ENCODE measurements at places on chromosomes 12 and 14.
A peak's percentile ranks its signal among the peaks of the same experiment; 100 is the strongest.

DNA sequence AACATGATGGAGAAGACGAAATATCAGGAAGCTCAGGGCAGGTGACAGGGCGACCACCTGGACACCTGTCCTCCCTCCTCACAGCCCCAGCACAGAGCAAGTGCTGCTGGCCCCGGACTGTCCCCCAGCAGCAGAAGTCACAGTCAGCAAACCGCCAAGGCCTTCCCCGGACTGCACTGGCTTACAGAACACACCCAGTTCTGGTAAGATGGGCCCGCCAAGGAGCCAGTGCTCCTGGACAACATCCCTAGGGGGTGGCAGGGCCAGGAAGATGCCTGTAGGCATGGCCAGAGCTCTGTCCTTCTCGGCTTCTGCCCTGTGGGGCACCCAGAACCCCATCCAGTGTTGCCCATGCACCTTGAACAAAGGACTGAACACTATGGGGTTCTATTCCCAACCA lies 77.9 kb downstream of the BCL11B start:
- no peak for ATAC-seq

DNA sequence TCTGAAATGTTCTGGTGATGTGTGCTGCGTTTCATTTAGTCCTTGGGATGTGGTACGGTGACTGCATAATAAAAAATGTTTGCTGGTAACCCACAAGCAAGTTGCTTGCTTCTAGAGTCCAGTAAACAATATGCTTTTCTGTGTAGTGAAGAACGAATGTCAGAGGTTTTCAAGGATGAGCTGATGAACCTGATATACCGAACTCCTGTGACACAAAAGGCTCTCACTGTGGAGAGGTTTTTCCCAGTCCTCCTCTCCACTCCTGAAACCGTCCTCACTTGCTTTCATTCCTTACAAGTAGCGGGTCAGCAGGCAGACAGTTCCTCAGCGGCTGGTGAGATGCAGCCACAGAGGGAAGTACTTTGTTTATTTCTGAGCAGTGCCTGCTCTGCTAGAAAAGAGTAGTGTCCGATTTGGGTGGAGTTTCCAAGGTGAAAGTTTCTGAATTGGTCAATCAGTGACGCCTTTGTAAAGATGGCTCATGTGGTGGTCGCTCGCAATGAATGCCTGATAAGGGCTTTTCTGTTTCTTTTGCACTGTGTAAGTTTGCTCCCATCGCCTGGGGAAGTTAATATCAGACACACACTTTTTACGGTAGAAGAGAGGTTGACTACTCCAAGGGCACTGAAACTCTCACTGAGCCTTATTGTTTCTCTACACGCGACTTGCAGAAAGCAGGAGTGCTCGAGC lies 3.0 kb downstream of the ETV6 start:
- no peak for ATAC-seq

- no peak for ATAC-seq
Measured at GRCh38 chr12:26698186-26698585, 134.8 kb downstream of the ITPR2 start.

- ATAC-seq, result no peak
Measured at GRCh38 chr12:99911081-99911480, 73.7 kb downstream of the ANKS1B start.

GRCh38 chr14:78308079-78308478 lies 137.9 kb downstream of the NRXN3 start:
- no peak for ATAC-seq

- ATAC-seq, result no peak
Measured at GRCh38 chr12:109872-110271, 43.3 kb downstream of the IQSEC3 start.

DNA sequence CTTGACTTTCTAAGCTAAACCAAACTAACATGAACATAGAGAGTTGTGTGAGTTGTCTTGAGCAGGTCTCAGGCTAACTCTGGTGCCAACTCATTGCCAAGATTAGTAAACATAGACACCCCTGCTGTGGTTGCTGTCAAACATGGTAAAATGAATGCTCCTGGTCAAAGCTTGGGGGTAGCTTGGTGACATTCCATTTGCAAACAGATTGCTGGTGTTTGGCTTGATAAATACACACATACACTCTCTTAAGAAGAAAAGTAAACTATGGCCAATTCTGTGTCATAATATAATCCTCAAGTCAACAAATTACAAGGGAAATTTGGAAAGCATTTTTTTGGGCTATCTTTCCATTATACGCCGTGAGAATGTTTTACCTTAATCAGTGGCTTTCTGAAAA lies 386.4 kb upstream of the PDE3A start:
- ATAC-seq, result no peak

GRCh38 chr12:74539261-74539660 lies 1.6 kb downstream of the ATXN7L3B start:
- ATAC-seq, result no peak

DNA sequence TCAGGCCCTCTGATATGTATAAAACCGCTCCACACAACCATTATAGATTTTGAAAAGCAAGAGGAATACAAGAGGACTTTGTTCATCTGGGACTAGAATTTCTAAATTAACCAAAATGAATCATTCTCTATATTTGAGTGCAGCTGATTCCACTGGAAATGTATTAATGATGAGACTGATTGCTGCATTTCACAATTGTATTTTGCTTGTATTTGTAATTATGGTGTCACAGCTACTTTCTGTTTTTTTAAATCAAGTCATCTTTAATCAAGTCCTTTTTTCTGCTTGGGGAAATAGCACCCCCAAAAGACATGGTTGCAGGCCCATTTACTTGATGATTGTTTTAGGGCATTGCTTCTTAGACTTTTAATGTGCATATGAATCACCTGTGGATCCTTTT lies 162.4 kb downstream of the KICS2 start:
- ATAC-seq, result no peak

DNA sequence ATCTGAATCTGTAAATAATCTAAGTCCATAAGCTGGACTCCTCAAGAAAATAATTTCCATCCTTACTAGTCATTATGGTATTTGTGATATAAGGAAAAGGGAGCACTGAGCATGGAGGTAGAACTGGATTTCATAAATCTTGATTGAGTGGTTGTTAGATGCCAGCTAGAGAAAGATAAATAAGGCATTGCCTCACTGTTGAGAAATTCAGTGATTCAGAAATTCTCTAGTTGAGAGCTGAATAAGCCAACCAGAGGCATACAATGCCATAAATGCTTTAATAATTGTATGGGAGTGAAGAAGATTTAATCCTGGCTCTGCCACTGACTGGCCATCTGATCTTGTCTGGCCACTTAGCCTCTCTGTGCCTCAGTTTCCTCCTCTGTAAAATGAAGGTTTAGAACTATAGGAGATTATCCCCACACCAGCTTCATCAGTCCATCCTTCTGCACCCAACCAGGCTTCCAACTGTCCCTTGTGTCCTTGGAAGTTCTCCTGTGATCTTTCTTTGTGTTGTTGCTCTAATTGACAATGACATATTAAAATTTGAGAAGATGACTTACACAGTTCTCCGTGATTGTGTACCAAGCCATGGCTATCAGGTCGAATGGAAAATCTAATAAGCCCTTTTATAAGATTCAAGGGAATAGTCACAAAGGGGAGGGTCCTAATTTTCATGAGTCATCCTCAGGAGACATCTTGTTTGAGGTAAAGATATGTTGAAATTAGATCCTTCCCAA lies 394.3 kb downstream of the EGLN3 start:
- ATAC-seq, result no peak

DNA sequence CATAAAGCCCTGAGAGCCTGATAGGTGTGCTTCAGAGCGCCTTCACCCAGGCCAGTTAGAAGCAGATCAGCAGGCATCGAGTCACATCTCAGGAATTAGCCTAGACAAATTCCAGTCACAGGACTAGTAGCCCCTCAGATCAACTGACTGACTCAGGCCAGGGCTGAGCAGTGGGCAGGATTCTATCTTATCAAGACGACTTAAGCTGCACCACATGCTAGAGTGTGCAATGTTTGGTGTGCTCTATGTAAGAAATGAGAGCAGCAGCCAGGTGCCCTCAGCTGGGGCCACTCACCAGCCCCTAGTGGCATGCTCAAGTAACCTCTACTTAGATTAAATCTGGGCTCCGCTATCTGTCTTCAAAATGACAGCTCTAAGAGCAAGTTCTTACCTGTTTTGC lies 19.7 kb upstream of the NGB start:
- no peak for ATAC-seq

DNA sequence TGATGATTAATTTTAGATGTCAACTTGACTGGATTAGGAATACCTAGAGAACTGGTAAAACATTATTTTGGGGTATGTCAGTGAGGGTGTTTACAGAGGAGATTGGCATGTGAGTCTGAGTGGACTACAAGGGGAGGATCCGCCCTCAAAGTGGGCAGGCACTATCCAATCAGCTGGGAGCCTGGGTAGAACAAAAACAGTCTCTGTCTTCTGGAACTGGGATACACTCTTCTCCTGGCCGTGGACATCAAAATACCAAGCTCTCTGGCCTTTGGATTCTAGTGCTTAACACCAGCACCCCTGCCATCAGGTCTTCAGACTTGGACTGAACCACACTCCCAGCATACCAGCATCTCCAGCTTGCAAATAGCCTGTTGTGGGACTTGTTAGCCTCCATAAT lies 4.4 kb upstream of the SCAF11 start:
- ATAC-seq, result no peak

DNA sequence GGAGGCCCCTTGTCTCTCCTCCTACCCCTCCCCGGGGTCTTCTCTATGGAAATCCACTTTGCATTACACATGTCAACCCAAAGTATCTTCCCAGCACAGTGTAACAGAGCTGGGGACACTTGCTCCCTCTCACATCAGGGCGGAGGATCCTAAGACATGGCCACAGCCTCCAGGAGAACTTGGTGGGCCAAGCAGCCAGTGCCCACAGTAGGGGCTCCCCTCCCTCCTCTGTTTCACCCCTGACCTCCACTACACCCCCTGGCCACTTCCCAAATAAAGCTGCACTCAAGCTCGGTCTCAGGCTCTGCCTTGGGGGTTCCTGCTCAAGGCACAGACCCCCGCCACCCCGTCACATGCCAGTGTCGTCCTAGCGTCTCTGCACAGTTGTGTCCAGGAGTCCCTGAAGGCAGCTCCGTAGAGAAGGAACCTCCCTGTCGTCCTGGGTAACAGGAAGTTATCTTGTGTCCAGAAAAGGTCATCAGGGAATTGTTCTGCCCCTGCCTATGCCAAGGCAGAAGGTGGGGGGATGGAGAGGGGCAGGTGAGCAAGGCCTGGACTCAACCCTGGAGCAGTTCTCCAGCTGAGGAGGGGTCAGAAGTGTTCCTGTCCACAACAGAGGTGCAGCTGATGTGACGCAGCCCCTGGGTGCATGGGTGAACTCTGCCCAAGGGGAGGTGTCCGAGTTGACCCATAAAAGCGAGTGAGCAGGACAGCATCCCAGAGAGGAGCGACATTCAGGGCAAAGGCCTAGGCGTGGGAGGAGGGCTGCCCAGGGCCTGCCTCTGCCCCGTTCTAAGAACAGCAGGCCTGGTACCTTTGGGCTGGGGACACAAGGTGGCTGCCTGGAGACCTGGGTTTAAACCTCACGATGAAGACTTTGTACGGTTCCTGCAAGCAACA lies 25.5 kb downstream of the DIO3 start:
- no peak for ATAC-seq

GRCh38 chr12:49934505-49934904 lies 16.0 kb upstream of the AQP2 start:
- no peak for ATAC-seq

- no peak for ATAC-seq
Measured at GRCh38 chr12:98955284-98955683, 310.2 kb downstream of the APAF1 start.

- ATAC-seq, result no peak
Measured at GRCh38 chr12:27221625-27222387, 22.3 kb upstream of the STK38L start.

DNA sequence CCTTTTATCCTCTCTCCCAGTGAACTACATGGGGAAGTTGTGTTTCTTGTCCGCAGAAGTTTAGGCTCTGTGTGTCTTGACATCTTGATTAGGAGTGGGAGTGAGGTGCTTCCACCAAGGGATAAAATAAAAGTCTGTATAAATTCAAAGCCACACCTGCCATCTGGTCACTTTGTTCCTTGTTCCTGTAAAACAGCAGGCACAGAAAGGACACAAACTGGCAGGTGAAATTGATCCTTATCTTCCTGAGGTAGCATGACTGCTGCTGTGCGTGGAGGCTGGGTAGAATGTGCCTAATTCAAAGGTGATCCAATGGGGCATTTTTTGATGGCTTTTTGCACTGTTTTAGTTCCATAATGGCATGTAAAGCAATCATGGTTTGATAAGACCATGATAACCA lies 104.3 kb upstream of the KITLG start:
- ATAC-seq, result no peak

GRCh38 chr12:102638777-102639176 lies 158.4 kb upstream of the IGF1 start:
- ATAC-seq, result no peak

GRCh38 chr14:80428171-80428570 lies 216.9 kb upstream of the DIO2 start:
- no peak for ATAC-seq

DNA sequence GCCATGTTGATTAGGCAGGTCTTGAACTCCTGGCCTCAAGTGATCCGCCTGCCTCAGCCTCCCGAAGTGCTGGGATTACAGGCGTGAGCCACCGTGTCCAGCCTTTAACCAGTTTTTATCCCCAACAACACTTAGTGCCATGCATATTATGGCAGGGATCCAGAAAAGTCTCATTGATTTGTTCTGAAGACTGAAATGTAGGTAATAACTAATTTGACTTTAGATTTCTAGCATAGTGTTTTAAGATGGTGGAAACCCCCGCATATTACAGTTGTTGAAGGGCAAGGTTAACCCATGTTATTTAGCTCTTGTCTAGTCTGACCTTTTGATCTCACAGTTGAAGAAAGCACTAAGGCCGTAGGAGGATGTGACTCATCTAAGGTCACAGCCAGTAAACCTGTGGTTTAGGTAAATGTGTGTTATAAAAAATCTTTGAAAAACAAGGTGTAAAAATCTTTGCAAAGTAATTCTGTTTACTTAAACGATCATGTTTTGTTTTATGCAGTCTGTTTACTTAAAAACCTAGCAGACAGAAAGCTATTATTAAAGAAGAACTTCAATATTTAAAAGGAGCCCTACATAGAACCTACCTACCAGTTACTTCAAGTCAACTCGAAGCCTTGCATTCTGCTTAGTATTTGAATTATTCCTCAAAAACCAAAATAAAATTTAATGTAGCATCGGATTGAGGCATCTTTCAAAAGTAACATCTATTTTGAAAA lies 24.8 kb downstream of the BICDL1 start:
- peak; percentile 52 for ATAC-seq

GRCh38 chr12:16863742-16864141 lies 257.8 kb upstream of the LMO3 start:
- ATAC-seq, result no peak

GRCh38 chr12:117343296-117343695 lies 18.1 kb downstream of the NOS1 start:
- ATAC-seq, result no peak

GRCh38 chr12:101010896-101011295 lies 199.1 kb downstream of the SLC5A8 start:
- ATAC-seq, result no peak

GRCh38 chr12:5768581-5769196 lies 176.4 kb downstream of the ANO2 start:
- no peak for ATAC-seq

DNA sequence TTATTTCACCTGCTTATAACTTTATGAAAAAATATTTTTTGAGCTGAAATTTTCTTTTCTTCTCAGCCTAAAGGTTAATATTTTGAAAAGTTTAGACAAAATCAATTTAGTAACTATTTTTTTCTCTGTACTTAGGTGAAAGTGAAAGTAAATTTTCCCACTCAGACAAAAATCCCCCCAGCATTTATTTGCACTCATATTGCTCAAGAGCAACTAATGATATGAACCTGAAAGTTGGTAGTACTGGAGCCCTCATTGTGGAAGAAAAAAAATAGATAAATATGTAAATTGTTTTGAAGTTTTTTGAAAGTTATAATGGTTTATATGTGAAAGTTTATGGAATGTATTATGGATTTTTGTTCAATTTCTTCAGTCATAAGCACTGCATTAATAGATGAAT lies 1005.9 kb upstream of the ATXN7L3B start:
- no peak for ATAC-seq

All from esophagus mucosa (tissue), 1 donor.